ENCODE measurements at places on chromosomes 3 and 15.

GRCh38 chr3:168124791-168125190, 29.1 kb upstream of the GOLIM4 start:
- DNase-seq: no peak

DNA sequence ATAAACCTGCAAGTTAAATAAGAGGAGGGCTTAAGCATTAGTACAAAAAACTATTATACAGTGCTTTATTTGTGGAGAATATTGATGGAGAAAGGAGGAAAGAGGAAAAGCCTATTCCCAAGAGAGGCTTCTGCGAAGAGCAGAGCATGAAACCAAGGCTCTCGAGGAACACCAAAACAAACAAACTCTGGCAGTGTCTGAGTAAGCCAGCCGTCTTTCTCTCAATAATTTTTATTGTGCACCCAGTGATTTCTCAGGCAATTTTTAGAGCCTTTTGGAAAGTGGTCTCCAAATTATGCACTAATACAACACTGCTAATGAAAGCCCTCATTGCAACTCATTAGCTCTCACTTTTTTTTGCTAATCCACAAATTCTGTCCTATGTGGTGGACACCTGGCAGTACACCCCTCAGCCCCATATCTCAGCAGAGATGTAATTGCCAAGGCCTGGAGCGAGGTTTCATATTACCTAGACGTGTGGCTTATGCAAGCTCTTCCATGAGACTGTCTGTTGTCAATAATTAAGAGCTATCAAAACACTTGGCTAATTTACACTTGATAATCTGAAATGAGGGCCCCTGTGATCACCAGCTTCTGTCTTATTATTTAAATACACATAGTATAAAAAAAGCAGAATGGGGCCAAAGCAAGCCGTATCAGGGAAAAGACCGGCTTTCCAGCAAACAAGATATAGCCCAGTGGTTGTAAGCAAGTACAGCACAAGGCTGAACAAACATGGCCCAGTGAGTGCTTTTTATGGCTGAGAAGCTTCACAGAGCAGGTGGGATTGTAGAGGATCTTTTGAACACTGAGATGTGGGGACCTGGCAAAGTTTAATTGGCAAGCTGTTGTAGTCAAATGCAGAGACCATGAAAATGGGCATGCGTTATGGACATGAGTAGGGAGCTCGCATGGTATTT, 216.9 kb downstream of the ROBO2 start:
- DNase-seq: no peak

GRCh38 chr15:80953953-80954778, 35.5 kb downstream of the MESD start:
- DNase-seq: no peak

DNA sequence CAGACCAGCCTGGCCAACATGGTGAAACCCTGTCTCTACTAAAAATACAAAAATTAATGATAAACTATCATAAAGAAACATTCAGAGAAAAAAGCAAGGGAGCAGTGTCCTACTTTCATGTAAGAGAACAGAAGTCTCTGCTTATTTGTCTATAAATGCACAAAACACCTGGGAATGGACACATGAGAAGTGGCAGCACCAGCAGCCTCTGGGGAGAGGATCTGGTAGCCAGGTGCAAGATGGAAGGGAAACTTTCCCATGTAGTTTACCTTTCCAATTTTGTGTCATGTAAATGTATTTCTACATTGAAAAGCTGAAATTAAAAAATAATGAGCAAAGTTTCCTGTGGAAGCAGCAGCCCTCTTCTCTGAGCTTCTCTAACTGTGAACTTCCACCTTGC, 18.8 kb downstream of the SCAP start:
- no peak for DNase-seq

DNA sequence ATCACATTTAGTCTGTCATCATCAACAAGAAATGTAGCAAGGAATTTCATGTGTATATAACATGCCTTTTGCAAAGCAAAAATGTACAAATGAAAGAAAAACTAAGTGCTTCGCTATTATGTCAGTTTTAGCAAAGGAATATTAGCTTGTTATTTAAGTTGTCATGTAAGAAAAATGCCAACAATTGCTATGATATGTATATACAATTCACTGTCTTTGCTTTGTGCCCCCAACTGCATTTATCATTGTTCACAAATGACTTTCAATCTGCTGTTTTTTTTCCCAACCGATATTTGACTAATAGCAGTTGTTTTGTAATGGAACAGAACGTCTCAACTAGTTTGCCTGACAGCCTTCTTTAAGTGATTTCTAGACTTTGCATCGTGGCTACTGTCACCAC, 207.1 kb downstream of the ROBO1 start:
- DNase-seq: no peak

DNA sequence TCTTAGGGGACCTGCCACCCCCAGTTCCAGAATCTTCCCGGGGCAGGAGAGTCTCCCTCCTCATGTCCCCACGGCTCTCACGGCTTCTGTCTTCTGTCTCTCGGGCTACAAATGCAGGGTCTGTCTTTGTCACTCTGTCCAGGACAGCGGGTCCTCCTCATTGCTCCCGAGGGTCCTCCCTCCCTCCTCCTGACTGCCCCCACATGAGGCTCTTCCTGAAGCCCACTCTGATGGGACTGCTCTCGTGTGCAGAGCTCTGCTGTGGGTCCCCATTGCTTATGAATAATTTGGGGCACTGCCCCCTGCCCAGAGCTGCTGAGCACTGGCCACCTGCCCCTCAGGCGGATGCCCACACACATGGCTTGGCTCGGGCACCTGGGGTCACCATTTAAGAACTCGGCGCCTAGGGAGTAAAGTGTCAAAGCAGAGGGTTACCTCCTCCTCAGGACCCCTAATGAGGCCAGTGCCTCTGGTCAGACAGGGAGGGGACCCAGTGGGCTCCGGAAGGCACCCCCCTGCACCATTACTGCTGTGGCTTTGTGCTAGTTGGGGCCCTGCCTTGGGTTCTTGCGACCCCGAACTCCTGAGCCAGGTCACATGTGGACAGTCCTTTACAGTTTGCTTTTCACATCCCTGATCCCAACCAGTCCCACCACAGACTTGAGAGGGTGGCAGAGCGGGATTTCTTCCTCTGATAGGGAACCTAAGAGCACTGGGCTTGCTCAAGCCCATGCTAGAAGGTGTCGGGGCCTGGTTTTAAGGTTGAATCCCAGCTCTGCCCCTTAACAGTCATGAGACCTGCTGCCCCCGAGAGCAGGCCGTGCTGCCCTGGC, 22.1 kb downstream of the HDAC11 start:
- DNase-seq: no peak

- DNase-seq: no peak
Measured at GRCh38 chr3:72821161-72821781, 27.0 kb downstream of the SHQ1 start.

GRCh38 chr3:159632128-159632527, 356.5 kb upstream of the IL12A start:
- DNase-seq: no peak

- no peak for DNase-seq
Measured at GRCh38 chr3:127706312-127706711, 33.6 kb downstream of the ABTB1 start.

GRCh38 chr3:195407531-195408409, 35.0 kb downstream of the ACAP2 start:
- no peak for DNase-seq

DNA sequence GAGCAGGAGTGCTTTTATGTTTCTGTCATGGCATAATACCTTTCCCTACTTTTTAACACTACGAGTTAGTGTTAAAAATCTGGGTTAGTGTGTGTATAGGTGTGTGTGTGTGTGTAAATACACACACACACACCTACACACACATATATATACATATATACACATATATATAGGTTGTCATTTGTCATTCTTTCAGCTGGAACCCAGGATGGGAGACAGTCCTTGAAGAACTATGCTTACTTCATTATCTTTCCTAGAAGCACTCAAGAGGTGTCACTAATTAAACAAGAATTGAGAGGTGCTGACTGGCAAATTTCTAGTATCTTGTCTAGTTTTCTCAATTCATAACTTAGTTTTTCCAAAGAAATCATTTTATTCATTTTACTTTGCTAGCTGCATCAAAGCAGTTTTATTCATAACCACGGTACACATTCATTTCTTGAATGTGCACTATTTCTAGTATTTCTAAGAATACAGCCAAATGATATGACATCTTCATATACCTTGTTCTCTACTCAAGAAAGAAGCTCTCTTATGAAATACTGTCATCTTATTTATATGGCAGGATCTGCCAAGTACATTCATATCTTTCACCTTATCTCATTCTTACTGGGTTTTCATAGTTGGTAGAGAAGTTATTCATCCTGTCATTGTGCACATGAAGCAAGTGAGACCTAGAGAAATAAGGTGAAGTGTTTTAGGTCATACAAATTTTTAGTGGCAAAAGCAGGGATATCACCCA, 46.6 kb downstream of the ISL2 start:
- no peak for DNase-seq

- no peak for DNase-seq
Measured at GRCh38 chr3:12798559-12799179, 2.2 kb downstream of the CAND2 start.

GRCh38 chr15:68511073-68511991, 67.5 kb upstream of the CORO2B start:
- DNase-seq: no peak

GRCh38 chr15:67506775-67507747, 13.9 kb upstream of the C15orf61 start:
- no peak for DNase-seq

DNA sequence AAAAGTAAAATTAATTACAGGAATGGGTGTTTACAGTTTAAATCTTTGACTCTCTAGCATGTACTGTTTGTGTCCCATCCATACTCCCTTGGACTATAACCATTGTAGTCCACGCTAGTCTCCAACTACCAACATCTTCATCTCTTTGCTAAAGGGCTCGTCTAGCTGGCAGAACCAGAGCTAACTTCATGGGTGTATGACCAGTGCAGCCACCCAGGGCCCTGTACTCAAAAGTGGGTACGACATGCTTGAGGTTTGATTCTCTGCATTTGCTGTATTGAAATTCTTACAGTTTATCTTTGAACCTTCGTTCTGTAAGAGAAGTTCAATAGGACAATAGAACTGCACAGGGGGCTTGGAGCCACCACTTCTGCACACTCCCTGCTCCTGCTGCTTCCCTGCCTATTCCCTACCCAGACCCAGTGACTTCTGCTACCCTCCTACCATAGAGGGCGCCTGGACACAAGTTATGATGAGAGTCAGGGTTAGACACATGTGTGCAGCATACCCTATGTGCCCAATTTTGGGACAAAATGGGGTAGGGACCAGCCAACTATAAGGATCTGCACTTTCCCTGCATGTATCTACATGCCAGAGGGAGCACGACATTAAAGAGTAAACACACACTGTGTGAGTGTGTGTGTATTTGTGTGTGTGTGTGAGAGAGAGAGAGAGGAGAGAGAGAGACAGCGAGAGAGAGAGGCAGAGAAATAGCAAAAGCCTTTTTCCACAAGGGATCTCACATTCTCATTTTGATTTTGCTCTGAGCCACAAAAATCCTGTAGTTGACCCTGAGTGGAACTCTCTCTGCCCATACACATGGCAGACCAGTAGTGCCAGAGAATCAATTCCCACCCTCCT, 59.0 kb upstream of the NECTIN3 start:
- DNase-seq: peak; percentile 3

DNA sequence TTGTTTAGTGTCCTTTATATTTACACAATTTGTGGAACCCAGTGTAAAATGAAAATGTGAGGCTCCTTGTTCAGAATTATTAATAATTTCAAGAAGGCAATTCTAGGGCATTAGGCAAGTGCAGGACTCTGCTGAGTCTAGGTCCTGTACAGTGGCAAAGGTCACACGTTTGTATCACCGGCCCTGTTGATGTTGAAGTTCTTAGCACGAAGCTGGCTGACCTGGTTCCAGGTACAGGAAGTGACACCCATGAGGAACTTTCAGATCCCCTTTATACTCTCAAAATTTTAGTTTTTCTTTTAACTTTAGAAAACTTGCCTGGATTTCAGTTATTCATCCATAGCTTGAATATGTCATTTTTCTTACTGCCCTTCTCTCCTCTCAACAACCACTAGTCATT, 349.4 kb downstream of the CNTN6 start:
- no peak for DNase-seq

DNA sequence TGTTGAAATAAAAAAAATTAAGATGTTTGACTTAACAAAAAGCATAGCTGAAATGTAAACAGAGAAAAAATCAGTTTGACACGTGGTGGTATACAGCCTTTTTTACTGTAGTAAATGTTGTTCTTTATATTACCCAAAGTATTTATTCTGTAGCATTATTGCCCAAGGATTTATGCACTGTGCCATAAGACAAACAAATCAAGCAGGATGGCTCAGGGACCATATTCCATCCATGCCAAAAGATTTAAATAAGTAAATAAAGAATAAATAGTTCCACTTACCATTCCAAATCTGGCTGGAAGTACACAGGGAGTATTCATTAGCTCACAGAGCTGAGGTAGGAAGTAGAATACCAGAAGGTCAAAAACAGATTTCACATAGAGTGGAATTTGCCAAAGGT, 666.7 kb upstream of the CADM2 start:
- DNase-seq: no peak

DNA sequence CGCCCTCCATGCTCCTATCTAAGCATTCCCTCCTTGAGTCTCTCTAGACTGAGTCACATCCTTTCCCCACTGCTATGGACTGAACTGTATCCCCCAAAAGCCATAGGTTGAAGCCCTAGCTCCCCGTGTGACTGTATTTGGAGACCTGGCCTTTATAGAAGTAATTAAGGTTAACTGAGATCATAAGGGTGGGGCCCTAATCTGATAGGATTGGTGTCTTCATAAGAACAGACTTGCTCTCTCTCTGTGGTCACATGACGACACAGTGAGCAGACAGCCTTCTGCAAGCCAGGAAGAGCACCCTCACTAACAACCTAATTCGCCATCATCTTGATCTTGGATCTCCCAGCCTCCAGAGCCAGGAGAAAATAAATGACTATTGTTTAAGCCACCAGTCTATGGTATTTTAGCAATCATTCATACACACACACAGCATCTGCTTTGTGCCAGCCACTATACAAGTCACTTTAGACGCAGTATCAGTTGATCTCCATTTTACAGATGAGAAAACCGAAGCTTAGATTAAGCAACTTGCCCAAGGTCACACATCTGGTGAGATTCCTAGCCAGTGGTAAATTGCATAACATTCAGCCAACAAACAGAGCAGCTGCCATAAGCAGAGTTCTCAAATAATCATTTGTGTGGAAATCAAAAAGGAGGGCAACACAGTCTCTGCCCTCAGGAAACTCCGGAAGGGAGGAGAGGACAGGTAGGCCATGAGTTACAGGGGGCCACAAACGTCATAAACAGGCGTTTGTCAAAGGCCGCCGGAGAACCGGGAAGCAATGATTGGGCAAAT, 66.3 kb upstream of the HES1 start:
- no peak for DNase-seq

DNA sequence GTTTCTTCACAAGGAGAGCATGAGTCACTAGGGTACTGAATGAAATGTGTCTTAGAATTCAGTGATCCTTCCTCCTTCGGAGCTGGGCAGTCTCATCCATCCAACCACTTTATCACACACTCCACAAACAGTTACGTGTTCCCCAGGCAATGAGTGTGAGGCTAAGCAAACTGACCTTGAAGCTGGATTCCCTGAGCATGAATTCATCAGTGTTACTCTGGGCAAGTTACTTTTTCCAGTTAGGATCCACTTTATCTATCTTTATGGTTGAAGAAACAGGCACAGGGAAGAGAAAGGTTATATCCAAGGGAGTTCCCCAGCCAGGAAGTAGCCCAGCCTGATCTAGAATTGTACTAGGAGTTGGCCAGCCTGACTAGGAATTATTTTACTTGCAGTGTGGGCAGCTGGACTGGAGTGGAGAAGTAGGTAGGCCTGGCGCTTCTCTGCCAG, 17.1 kb upstream of the GCNT3 start:
- DNase-seq: no peak
